ENCODE measurements at places on chromosomes 4 and X.

DNA sequence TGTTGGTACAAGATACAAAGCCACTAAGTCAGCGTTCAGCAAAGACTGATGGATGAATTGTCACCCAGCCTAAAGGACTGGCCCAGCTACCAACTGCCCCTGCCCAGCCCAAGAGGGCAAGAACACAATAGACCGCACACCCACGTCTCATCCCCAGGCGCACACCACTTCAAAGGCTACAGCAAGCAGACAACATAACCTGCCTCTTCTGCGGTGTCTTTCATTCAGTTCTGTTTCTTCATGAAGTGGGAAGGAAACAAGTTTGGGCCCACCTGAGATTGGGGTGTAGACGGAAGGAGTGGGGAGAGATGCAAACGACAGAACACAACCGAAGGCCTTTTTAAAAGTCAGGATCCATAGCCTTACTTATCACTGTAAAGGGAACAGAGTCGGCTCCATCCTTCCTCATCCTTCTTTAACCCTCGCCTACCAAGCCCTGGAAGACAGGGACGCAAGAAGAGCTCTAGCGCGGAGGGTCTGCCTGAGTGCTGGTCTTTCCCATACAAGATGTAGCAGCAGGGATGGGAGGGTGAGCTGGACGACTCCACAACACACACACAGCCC is 691 bp downstream of the SCARB2 start:
- peak; percentile 49 for DNase-seq

- DNase-seq: no peak
These were observed 23.8 kb downstream of the FLNA start for GRCh38 chrX:154350429-154351182.

- DNase-seq: no peak
These were observed 7.0 kb downstream of the PRSS12 start for GRCh38 chr4:118345813-118346212.

- no peak for DNase-seq
These were observed 13.5 kb upstream of the LIMCH1 start for GRCh38 chr4:41524425-41524824.

Data from stimulated activated CD8-positive, alpha-beta memory T cell treated with anti-CD3 and anti-CD28 coated beads, Interleukin-4, amount 100 ng/mL, for 48 hours (primary cell).